ENCODE measurements at places on chromosomes 6 and 20.
A peak's percentile ranks its signal among the peaks of the same experiment; 100 is the strongest.

GRCh38 chr6:41222513-41222912 is 5.6 kb upstream of the TREML4 start:
- no peak for DNase-seq

DNA sequence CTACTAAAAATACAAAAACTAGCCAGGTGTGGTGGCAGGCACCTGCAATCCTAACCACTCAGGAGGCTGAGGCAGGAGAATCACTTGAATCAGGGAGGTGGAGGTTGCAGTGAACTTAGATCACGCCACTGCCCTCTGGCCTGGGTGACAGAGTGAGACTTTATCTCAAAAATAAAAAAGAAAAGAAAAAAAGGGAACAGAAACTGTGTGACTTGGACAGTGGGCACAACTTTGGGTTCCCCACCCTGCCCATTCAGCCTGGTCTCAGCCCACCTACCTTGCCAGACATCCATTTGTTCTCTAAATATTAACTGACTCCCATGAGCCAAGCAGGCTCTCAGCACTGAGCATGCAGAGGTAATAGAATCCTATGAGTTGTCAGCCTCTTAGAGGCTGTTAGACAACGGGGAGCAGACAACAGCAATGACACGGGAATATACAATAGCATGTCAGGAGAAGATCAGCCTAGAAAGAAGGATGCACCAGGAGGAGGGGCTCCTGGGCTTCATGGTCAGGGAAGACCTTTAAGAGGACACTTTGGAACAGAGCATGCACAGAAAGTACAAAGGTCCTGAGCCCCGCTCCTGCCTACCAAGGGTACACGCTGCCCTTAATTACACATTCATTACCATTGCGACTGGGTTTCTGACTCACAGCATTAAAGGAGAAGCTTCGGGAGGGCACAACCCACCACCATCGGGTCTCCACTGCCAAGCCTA is 20.0 kb downstream of the FAM209B start:
- DNase-seq: no peak

DNA sequence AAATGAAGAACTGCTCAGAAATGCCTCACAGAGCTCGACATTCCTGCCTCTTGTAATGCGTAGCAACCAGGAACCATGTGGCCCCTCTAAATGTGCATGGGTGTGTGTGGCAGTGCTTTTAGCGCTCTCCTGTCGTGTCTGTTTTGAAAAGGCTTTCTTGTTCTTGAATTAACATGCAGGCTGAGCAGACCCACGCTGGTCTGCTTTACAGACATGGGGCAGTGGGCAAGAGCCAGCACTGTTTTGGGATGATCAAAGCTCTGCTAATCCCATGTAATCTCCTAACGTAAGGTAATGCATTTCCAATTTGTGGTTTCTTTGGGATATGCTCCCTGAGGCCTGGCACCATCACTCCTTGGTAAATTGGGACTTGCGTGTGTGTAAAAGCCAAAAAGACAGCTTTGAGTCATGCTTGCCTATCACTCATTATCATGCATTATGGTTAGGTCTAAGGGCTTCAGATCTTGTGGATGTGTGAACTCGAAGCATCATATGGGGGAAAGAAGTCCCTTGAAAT is 11.8 kb downstream of the RIPOR2 start:
- DNase-seq: no peak

- no peak for DNase-seq
These were observed 157.0 kb upstream of the SGK1 start for GRCh38 chr6:134474955-134475354.

GRCh38 chr6:15734118-15734897 is 71.5 kb upstream of the DTNBP1 start:
- no peak for DNase-seq

DNA sequence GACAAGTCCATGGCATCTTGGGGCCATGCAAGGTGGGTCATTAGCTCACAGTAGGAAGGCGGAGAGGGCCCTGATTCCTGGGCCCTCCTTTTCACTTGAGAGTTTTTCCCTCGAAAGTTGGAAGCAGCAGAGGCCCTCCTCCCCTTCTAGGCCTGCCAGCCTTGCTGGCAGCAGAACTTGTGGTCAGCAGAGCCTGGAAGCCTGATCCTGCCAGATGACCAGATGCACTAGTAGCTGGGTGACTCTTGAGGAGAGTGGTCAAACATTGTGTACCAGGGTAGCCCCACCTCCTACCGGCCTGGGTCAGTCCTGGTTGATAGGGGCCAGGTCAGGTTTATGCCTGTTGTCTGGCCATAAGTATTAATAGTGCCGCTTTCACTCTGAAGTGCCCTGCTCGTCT is 3.8 kb upstream of the HMGA1 start:
- DNase-seq: no peak

DNA sequence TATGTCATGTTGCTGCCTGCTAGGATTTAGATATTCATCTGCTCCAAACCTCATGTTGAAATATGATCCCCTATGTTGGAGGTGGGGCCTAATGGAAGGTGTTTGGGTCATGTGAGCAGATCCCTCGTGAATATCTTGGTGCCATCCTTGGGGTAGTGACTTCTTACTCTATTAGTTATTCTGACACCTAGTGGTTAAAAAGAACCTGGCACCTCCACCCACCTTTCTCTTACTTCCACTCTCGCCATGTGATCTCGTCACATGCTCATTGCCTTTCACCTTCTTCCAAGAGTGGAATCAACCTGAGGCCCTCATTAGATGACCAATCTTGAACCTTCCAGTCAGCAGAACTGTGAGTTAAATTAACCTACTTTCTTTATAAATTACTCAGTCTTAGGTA is 549.4 kb upstream of the SYNCRIP start:
- DNase-seq: peak; percentile 6

GRCh38 chr20:53444401-53445149 is 149.1 kb downstream of the ZNF217 start:
- DNase-seq: no peak

DNA sequence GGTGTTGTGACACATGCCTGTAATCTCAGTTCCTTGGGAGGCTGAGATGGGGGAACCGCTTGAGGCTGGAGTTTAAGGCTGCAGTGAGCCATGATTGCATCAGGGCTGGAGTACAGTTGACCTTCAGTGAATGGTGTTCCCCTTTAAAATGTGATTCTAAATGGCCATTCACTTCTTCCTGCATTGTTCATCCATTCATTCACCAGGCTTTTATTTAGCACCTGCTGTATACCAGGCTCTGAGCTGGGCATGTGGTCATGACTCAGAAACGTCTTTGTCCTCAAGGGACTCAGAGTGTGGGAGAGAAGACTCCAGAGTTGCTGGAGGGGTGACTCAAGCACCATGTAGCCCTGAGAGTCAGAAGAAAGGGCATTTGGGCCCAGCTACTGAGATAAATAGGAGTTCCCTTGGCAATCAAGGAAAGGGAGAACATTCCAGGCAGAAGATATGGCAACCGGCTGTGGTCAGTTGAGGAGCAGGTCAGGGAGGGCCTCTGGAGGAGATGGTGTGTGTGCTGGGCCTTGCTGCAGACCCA is 101.1 kb downstream of the DLGAP4 start:
- DNase-seq: peak; percentile 36

DNA sequence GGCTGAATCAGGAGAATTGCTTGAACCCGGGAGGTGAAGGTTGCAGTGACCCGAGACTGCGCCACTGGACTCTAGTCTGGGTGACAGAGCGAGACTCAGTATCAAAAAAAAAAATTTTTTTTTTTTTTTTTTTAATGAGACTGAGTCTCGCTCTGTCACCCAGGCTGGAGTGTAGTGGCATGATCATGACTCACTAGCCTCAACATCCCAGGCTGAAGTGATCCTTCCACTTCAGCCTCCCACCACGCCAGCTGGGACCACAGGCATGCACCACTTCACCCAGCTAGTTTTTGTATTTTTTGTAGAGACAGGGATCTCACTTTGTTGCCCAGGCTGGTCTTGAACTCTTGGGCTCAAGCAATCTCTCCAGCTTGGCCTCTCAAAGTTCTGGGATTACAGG is 53.3 kb downstream of the MYO6 start:
- DNase-seq: no peak

GRCh38 chr6:112906726-112907125 is 559.6 kb downstream of the RFPL4B start:
- DNase-seq: peak; percentile 94

GRCh38 chr20:30281584-30282197 is 975.8 kb upstream of the DEFB115 start:
- no peak for DNase-seq

DNA sequence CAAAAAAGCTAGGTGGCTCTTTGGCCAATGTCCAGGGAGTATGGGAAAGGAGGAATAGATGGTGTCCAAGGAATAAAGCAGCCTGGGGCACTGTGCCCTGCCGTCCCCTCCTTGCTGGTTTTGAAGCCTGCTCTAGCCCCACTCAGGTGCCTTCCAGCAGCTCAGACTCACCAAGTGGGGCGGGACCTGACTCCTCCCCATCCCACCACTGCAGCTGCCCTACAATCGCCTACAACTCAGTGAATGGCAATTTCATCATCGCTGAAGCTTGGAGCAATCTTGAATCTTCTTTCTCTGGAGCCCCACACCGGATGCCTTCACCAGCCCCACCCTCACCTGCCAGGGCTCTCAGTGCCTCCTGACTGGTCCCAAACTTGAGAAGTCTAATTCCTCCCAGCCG is 56.4 kb upstream of the NXT1 start:
- no peak for DNase-seq

DNA sequence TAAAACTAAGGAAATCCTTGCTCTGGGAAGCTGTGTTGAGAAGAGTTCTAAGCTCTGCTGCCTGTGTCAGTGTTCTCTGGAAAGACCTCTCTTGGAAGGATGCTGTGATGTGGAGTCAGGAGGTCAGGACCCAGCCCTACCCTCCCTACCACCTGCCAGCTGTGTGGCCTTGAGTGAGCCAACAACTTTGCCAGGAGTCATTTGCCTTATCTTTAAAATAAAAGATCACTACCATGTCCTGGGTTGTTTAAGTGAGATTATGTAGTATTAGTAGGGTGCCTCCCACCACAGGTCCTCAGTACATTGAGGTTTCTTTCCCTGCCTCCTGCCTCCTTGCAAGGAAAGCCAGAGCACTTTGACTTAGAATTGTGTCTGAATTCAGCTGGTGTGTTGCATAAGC is 64.9 kb downstream of the FOXO3 start:
- DNase-seq: no peak

DNA sequence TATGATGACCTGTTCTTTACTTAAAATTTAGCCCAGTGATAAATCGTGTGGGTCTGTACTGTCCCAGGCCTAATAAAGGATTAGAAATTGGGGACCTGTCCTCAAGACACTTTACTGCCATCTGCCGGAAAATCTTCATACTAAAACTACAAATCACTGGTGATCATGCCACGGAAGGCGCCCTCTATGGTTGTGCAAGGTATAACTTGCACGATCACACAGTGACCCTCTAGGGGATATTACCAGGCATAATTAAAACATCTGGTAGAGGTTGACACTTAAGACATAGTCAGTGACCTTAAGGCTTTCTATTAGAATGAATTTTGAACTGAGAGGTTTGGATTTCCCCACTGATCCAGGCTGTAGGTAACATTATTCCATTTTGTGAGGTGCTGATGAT is 172.6 kb downstream of the BMP2 start:
- DNase-seq: peak; percentile 22

- DNase-seq: peak; percentile 54
These were observed 31.3 kb downstream of the SLC22A3 start for GRCh38 chr6:160379466-160379865.

DNA sequence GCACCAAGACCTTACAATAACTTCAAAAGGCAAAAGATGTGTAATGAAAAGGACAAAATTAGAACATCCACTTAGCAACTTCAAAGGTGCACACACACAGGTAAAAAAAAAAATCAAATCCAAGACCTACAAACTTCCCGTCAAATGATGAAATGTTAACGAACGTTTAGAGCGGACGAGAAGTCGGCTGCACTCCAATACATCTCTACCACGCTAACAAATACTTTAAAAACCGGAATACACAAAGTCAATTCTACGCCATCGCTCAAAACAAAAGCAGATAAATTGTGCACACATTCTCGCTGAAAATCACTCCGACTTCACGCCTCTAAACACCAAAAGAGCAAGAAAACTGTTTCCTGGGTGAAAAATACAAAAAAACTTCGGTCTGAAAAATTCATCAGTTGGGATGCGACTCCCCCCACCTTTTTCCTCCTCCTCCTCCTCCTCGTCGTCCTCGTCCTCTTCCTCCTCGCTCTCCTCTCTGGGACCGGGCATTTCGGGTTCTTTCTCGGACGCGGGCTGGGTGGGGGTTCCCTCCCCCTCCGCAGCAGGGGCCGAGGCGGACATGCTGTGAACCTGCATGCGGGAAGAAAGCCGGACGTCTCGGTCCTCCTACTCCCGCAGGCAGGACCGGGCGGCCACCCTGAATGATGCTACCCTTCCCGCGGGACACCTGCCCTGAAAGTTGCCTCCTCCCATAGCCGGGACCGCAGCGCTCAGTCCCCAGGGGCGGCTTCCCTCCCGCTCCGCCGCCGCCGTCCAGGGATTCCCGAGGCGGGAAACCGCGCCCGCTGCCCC is 712 bp downstream of the DEK start:
- peak; percentile 38 for DNase-seq

DNA sequence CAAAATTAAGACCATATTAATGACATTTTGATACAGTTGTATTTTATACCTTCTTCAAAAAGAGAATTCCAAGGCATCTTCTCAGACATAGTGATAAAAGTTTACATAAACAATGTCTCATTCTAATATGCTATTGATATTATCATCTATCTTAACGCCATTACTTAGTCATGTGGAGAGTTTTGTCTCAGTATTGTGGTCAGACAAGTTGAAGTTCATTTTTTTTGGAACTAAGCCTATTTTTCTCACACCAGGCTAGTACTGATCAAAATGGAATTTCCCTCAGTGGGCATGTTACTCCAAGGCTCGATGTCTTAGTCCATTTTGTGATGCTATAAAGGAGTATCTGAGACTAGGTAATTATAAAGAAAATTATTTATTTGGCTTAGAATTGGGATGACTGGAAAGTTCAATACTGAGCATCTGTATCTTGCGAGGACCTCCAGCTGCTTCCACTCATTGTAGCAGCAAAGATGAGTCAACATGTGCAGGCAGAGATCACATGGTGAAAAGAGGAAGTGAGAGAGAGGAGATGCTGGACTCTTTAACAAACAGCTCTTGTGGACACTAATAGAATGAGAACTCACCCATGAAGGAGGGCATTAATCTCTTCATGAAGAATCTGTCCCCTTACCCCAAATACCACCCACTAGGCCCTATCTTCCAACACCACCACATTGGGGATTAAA is 825.5 kb upstream of the MANEA start:
- DNase-seq: peak; percentile 60

DNA sequence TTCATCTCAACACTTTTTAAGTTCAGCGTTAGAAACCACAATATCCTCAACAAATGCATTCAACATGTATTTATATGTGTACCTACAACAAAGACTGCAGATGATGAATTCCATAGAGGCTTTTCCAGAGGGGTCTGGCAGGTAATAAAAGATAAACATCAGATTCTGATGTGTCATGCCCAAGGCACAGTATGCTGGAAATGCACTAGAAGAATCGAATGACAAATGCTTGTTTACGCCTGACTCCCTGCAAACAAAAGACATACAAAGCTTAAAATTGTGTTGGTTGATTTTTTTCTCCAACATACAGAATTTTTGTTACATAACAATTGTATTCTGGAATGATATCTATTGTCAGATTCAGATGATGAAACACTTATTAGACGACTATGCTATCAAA is at the start of gene LGSN:
Gene LGSN, minus strand, starts transcription at position 45 of the 400 bp plus-strand sequence. Its CDS starts 40 bp downstream, at position 5.
- DNase-seq: no peak
